ENCODE measurements at places on chromosomes 3 and 15. TPM values are rescaled to one million over a fixed set of nuclear protein-coding genes. Genes with fewer than 3 reads are reported as not detected.

DNA sequence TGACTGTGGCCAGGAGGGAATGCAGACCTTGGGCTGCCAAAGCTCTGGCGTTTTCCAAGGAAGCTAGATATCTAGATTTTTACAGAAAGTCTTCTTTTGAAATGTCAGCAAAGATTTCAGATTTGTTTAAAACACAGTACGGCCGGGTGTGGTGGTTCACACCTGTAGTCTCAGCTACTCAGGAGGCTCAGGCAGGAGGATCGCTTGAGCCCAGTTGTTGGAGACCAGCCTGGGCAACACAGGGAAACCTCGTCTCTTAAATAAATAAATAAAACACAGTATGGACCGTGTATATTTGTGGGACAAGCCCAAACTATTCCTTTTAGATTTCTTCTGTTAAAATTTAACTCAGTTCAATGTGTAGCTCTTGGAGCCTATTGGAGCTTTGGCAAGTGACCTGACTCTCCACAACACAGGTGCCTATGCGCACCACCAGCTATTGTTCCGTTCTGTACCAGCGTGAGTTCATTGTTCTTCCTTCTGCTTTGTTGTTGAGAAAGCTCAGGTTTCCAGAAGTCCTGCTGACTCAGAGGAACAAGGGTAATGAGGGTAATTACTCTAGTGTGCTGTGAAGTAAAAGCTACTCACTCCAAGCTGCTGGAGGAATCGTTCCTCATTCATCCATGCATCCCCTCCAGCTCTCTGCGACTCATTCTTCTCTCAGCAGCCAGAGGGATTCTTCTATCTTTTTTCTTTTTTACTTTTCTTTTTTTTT is 73.1 kb upstream of the SLC6A6 start:
- DNase-seq, result no peak
- H3K36me3 ChIP-seq, result no peaks in the 10 kb centered on the region
- no peak overlapping the region for H3K4me3 ChIP-seq
- peaks cover 25% of the 10 kb centered on the region for H3K4me1 ChIP-seq
- H3K27me3 ChIP-seq, result no peaks in the 10 kb centered on the region
- no peak overlapping the region for H3K27ac ChIP-seq

GRCh38 chr15:99502661-99503060 is 63.1 kb upstream of the MEF2A start:
- H3K4me3 ChIP-seq, result no peak overlapping the region
- peaks cover 30% of the 10 kb centered on the region for H3K4me1 ChIP-seq
- H3K36me3 ChIP-seq, result peaks cover 2% of the 10 kb centered on the region
- DNase-seq, result no peak
- H3K27me3 ChIP-seq, result no peaks in the 10 kb centered on the region

CCDC54 gene
- not detected for total RNA-seq

WDR93 gene
- total RNA-seq, result not detected

DNA sequence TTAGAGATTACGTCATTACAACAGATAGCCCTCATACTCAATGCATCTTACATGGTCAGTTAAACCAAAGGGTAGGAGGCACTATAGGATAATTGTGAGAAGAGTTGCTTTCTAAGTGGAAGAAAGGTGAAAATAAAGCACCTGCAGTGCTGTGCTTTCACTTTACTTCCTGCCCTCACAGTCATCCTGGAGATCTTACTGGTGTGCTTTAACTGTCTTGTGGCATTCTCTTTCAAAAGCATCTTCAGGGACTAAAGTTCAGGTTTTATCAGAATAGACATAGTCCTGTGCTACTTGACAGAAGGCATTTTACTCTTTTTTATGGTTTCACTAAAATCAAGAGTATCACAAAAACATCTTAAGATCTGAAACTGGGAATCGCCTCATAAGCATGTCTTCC is 286.6 kb downstream of the ZBTB20 start:
- H3K4me1 ChIP-seq, result no peaks in the 10 kb centered on the region
- no peaks in the 10 kb centered on the region for H3K36me3 ChIP-seq
- H3K4me3 ChIP-seq, result no peak overlapping the region
- no peaks in the 10 kb centered on the region for H3K27me3 ChIP-seq
- H3K27ac ChIP-seq, result no peak overlapping the region

DNA sequence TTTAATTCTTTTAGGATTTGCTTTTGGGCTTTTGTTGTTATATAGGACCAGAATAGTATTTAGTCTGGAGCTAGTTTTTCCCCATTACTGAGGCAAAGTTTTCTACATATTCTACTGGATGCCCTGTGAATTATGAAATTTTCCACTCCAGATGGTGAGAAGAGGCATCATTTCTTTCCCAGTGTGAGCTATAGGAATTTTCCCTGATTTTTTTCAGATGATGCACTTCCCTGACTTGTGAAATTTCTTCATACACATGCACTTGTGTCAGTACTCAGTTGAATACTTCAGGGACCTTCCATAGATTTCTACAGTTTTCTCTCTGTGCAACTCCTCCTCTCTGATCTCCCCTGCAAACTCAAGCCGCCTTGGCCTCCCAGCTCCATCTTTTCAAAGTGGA is 73.7 kb upstream of the SLCO2A1 start:
- peaks cover 50% of the 10 kb centered on the region for H3K36me3 ChIP-seq
- H3K4me3 ChIP-seq, result no peak overlapping the region
- DNase-seq, result no peak
- no peaks in the 10 kb centered on the region for H3K27me3 ChIP-seq

SH2D7 gene
- not detected for total RNA-seq

DNA sequence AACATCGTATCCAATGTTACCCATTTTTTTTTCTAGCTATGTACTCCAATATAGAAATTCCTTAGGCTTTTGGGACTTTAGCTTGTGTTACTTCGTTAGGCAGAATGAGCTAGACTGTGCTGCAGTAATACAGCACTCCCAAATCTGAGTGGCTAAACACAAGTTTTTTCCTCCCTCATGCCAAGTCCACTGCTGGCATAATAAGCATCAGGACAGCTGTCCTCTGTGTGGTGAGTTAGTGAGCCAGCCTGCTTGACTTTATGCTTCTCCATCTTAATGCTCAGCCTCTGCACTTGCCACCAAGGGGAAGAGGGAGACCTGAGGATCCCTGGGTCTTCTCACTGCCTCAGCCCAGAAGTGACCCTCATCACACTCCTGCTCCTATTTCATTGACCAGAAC is 18.2 kb upstream of the ACOX2 start:
- peaks cover 4% of the 10 kb centered on the region for H3K36me3 ChIP-seq
- no peak overlapping the region for H3K27ac ChIP-seq
- no peaks in the 10 kb centered on the region for H3K4me1 ChIP-seq
- DNase-seq, result no peak
- H3K27me3 ChIP-seq, result no peaks in the 10 kb centered on the region

- H3K36me3 ChIP-seq, result no peaks in the 10 kb centered on the region
- peak overlapping the region; percentile 1 for H3K4me3 ChIP-seq
- DNase-seq, result no peak
- H3K27me3 ChIP-seq, result no peaks in the 10 kb centered on the region
These were observed 284.1 kb upstream of the NR2E3 start for GRCh38 chr15:71526060-71526820.

C3orf20 gene
- total RNA-seq, result not detected

CD200 gene
- total RNA-seq, result 1.8 TPM

DNA sequence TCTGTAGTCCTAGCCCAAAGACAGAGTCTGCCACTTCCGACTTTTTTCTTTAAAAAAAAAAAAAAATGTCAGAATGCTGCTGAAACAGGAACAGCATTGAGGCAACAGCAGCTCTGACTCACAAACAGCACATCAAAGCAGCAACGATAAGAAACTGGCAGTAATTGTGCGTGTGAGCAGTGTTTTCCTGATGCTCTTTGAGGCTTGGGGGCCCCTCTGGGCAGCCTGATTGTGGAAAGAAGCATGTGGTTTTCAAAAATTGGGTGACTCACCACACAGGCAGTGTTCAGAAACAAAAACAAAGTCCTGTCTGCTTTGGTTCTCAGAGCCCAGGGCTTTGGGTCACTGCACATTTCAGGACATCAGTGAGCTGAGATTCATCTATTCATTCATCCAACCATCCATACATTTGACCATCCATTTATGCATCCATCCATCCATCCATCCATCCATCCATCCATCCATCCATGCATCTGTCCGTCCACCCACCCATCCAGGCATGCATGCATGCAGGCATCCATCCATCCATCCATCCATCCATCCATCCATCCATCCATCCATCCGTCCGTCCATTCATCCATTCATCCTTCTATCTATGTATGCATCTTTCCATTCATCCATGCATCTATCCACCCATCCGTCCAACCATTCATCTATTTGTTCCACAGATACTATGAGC is 308.4 kb downstream of the RPLP1 start:
- no peak for DNase-seq
- peaks cover 26% of the 10 kb centered on the region for H3K4me1 ChIP-seq
- no peaks in the 10 kb centered on the region for H3K36me3 ChIP-seq
- no peaks in the 10 kb centered on the region for H3K27me3 ChIP-seq
- H3K27ac ChIP-seq, result peak overlapping the region; percentile 88

MED12L gene
- total RNA-seq, result 2.4 TPM

- DNase-seq, result no peak
- H3K36me3 ChIP-seq, result no peaks in the 10 kb centered on the region
These were observed 246.2 kb upstream of the MCTP2 start for GRCh38 chr15:93985176-93985575.

DNA sequence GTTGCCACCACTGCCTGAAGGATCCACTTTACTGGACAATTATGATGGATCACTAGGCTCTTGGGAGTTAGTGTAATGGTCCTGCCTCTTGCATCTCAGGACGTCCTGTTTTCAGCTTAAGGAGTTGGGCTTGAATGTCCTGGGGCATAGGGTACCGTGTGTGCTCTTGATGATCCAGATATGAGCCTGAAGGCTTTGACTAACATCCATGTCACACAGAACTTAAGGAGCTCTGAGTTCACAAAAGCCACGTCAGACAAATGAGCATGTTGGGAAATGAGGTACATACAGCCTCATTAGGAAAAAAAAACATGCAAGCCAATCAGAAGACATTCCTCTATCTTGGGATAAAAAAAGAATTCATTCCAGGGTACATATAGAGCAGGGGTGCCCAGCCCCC is 40.8 kb downstream of the CA12 start:
- H3K36me3 ChIP-seq, result no peaks in the 10 kb centered on the region
- H3K27me3 ChIP-seq, result peaks cover 17% of the 10 kb centered on the region
- no peak for DNase-seq
- H3K4me3 ChIP-seq, result no peak overlapping the region

- H3K4me1 ChIP-seq, result peaks cover 6% of the 10 kb centered on the region
- H3K27me3 ChIP-seq, result no peaks in the 10 kb centered on the region
- no peak for DNase-seq
- H3K27ac ChIP-seq, result no peak overlapping the region
These were observed 157.6 kb downstream of the SHQ1 start for GRCh38 chr3:72690629-72691028.

DNA sequence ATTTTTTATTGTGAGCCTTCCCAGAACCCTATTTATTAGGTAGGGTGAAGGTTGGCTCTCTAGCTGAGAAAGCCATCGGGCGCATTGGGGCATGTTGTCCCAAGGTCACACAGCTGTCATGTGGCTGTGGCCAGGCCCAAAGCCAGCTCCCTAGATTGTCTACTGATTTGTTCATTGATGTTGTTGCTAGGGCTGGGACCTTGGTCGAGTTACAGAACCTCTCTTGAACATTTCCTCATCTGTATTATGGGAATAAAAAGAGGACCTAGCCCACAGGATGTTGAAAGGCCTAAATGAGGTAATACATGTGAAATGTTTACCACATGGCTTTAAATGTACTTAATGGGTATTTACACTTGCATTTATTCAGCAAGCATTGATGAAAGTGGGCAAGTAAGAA is 252.5 kb downstream of the SUCLG2 start:
- H3K27ac ChIP-seq, result no peak overlapping the region
- peaks cover 10% of the 10 kb centered on the region for H3K36me3 ChIP-seq
- no peaks in the 10 kb centered on the region for H3K27me3 ChIP-seq
- no peaks in the 10 kb centered on the region for H3K4me1 ChIP-seq
- DNase-seq, result no peak
- H3K4me3 ChIP-seq, result no peak overlapping the region

GRCh38 chr3:8638994-8639658 is 5.5 kb downstream of the SSUH2 start:
- peak overlapping the region; percentile 18 for H3K4me3 ChIP-seq
- peaks cover 12% of the 10 kb centered on the region for H3K4me1 ChIP-seq
- peaks cover 1% of the 10 kb centered on the region for H3K27me3 ChIP-seq
- H3K27ac ChIP-seq, result peak overlapping the region; percentile 68
- DNase-seq, result no peak

DNA sequence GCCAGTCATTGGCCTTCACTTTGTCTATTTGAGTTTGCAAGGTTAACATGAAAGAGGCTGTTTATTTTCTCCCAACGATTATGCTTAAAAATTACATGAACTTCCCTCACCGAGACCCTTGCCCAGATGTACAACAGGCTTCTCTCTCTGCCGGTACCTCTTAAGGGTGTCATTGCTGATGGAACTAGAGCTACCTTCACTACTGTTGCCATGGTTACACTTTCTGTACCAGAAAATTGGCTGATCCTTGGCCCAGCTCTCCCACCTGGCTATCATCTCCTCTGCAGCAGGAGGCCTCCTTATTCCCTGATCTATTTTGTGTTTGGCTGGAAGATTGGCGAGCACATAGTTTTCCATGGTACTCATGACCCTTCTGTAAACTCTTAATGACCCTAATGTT is 24.0 kb upstream of the LIPC start:
- H3K27me3 ChIP-seq, result peaks cover 1% of the 10 kb centered on the region
- DNase-seq, result no peak
- H3K4me3 ChIP-seq, result no peak overlapping the region
- peaks cover 1% of the 10 kb centered on the region for H3K36me3 ChIP-seq
- no peak overlapping the region for H3K27ac ChIP-seq
- H3K4me1 ChIP-seq, result no peaks in the 10 kb centered on the region

DNA sequence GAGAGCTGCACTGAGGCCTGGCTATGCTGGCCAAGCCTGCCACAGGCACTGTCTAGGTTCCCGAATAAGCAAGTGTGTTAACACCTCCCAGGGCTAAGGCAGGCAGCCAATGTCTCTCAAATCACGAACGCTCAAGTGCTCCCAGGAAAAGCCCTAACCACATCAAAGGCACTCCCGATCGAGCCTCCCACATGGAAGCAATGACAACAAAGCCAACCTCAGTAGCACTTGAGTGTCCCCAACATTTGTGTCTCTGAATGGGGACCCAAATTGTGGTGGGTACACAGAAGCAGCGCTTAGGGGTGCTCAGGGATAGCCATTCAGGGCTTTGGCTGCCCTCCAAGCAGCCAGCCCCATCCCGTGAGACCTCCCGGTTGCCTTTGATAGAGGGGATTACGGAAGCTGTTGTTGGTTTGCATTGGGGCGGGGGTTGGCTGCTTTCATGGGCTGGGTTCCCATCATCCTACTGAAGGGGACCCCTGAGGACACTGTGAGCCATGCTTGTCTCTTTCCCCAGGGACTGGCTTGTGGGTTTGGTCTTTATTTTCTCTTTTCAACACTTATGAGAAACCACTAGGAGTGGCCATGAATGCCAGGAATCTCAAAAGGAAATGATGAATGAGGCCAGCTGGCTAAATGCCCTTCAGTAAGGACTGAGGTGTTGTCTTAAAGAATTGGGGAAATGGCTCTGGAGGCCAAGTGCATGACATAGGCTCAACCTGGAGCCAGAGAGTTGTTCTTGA is 234.1 kb upstream of the FEZF2 start:
- peaks cover 58% of the 10 kb centered on the region for H3K4me1 ChIP-seq
- no peak overlapping the region for H3K4me3 ChIP-seq
- DNase-seq, result no peak
- peaks cover 1% of the 10 kb centered on the region for H3K27me3 ChIP-seq
- H3K36me3 ChIP-seq, result no peaks in the 10 kb centered on the region
- H3K27ac ChIP-seq, result peak overlapping the region; percentile 75

TP63 gene
- total RNA-seq, result 0.46 TPM

All from chondrocyte (in vitro differentiated cells).